ENCODE measurements at places on chromosomes 3 and 15.

- no peak for DNase-seq
These were observed 1.1 kb upstream of the NR2C2 start for GRCh38 chr3:14946236-14946635.

DNA sequence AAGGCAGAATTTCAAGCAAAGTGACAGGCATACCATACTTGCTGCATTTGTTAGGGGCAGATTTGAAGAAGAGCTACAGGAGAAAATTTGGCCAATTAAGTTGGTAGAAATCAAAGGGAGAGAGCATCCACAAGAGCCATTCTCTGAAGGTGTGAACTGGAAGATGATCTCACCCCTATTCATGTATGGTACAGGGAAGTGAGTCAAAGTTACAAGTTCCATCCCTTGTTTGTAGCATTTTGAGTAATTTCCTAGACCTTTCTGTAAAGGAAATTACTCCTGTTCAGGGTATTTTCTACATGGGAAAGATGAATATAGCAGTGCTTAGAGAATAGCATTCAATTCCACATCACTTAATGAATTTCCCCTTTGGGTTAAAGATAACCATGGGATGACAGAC, 28.4 kb downstream of the TTC14 start:
- no peak for DNase-seq

- DNase-seq = no peak
These were observed 333.1 kb upstream of the NECTIN3 start for GRCh38 chr3:110738531-110738930.

- peak; percentile 93 for DNase-seq
These were observed 31.5 kb downstream of the MRPS11 start for GRCh38 chr15:88498996-88499395.

GRCh38 chr3:175956964-175957363, 1097.8 kb downstream of the NAALADL2 start:
- no peak for DNase-seq

GRCh38 chr3:113741086-113741485, 5.0 kb downstream of the NAA50 start:
- DNase-seq = no peak

GRCh38 chr3:27357665-27358258, 11.4 kb downstream of the NEK10 start:
- DNase-seq = peak; percentile 2

DNA sequence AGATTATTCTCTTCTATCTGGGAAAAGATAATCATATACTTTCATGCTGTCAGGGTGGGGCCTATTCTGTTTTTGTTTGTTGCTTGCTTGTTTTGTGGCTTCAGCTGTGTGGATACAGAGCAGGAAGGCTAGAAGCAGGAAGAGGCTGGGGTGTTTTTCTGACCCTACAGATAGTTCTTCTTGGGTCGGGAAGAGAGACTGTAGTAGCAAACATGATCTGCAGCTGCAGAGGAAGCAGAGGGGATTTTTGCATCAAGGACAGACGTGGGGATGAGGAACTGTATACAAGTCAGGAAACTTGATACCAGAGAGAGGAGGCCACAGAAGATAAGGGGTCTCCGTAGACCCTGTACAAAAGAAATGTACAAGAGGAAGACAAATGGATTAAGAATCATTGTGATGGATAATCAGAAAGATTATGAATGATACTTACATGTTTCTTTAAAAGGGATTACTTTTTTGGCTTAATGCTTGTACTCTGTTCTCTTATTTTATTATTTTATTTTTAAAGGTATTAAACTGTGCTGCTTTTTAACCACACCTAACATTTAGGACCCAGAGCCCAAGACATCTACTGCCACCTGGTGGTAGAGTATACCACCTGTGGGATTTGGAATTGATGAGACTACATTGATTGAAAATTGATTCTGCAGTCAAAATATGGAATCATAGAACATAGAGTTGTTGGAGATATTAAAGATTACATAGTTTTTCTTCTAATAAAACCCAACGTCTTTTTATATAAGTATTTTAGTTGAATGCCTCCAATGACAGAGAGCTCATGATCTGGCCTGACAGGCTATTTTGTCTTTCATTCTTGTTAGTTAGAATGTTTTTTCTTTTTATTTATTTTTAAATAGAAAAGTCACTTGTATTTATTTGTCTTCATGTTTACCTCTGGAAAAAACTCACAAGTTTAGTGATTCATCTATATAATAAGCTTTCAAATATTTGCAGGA, 87.3 kb upstream of the ROPN1 start:
- DNase-seq = peak; percentile 24

GRCh38 chr15:69881766-69882165, 216.0 kb downstream of the TLE3 start:
- peak; percentile 77 for DNase-seq

DNA sequence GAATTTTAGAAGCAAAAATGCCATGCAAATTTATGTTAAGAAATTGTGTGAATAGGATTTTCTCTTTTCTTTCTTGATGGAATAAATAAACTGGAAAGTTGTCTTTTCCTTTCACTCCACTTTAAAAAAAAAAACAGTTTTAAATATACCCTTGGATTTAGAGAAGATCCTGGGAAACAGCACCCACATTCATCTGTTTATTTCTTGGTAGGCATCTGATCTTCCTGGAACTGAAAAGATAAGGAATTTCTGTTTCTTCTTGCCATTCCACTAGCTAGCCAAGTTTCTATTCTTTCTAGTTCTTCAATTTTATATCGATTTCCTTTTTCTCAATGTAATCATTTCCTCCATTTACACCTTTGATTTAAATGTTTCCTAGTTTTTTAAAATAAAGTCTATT, 420.8 kb downstream of the NAALADL2 start:
- no peak for DNase-seq

GRCh38 chr3:47852604-47853602, 50.0 kb downstream of the DHX30 start:
- no peak for DNase-seq

GRCh38 chr3:37114251-37115145, 59.9 kb downstream of the LRRFIP2 start:
- DNase-seq = no peak

DNA sequence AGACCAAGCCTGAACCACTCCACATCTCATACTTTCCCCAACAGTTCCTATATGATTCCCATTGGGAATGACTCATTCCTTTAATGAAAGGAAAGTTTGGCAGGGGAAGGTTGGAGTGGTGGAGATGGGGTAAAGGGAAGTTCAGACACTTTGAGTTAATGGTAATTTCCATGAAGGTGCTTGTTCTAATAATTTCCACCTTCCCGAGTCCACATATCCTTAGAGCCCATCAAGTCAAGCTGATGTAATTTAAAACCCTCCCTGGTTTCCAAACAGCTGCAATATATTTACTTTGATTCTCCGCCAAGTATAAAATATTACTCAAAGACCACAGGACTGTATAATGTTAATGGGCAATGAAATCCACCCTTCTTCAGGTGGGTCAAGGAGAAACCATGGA, 95.0 kb upstream of the GALNT15 start:
- DNase-seq = no peak

DNA sequence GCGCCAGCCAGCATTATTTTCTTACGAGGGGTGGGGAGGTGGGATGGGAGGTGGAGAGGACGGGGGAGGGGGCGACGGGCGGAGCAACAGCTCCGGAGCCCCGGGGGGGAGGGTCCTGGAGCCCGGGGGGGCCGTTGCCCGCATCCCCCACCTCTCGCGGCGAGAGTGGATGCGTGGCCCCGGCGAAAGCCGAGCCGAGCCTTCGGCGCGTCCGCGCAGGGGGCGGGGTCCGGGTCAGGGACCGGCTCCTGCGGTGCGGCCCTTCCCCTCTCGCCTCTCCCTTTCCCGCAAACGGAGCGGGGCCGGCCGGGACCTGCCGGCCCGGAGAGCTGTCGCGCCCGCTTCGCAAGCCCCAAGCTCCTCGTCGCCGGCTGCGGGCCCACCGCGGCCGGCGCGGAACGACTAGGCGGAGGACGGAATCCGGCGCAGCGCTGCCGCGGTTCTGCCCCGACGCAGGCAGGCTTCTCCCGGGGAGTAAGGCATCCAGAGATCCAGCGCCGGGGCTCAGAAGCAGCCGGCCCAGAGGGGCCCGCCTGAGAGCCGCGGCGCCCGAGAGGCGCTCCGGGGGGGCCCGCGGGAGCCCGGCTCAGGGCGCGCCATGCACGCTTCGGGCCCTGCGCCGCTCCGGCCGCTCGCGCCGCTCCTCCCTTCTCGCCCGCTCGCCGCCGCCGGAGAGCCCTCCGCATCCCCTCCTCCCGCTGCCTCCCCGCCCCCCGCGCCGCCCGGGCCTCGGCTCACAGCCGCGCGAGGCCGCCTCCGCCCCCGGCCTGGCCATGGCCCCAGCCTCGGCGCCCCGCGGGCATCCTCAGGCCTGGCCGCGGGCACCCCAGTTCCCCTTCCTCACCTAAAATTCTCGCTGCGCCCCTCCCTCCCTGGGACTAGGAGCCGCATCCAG, 459 bp upstream of the ADCY5 start:
- peak; percentile 53 for DNase-seq

GRCh38 chr3:36455406-36455805, 75.1 kb downstream of the STAC start:
- no peak for DNase-seq

DNA sequence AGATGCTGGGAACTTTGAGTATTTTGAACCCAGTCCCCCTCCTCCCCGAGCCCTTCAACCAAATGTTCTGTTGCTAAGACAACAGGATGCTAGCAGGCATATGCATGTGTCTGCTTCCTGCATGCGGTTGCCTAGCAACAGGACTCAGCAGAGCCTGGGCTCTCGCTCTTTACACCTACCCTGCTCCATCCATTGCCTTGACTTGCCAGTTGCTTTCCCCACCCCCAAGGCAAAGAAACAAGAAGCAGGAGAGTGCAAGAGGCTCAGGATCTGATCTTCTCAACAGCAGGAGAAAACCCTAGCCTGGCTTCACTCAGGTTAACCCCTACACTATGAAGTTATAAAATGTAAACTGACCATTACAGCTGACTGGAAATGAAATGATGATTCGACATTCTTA, 393.0 kb downstream of the IGSF11 start:
- DNase-seq = peak; percentile 98

GRCh38 chr15:68385240-68385561, 46.8 kb downstream of the ITGA11 start:
- no peak for DNase-seq

DNA sequence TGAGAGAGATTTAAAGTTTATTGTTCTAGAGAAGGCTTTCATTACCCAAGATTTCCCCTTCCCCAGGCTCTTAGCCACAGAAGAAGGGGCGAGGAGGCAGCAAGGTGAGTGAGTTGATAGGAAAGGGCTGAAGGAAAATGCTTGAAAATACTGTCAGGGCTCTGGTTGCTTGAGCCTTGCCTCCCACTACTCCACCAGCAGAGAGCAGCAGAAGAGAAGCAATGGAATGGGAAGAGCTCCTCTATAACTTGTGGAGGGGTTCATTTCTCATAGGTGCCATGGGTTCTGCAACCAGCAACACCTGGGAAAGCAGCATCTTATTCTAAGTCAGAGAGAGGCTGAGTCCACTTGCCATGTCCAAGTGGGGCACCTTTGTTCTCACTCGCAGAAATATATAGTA, 184.0 kb upstream of the CNTN6 start:
- peak; percentile 38 for DNase-seq

- DNase-seq = no peak
These were observed 1.1 kb upstream of the TRIM71 start for GRCh38 chr3:32816439-32817256.

Data from NCI-H1417 (cell line).